ENCODE measurements at places on chromosomes 1 and 21.

DNA sequence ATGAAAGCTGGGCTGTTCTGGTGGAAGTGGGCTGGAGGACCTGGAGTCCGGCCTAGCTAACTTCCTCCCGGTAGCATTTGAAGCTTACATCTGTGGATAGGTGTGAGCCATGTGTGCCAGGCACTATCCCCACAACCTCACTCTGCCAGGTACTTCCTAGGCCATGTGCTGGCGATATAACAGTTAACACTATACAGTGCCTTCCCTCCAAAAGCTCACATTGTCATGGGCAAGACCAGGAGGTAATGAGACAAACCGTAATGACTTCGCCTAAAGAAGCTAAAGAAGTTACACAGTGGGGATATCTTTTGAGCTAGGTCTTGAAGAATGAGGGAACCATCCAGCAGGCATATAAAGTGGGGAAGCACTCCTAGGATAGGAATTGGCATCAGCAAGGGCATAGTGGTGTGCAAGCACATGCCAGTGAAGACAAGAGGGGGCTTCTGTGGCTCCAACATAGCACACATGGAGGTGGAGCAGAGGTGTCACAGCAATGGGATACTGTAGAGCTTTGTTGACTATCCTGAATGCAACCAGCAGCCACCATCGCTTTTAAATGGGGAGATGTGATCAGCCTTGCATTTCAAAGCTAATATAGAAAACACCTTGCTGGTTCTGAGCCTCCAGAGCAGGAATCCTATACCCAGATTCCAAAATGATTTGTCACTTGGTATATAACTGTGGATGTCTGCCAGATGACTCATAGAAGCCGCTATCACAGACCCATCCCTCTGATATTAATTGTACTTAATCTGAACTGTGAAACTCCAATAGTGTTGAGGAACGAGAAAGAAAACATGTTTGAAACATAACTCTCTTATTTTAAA lies 466.3 kb downstream of the LMO4 start:
- no peak for DNase-seq

GRCh38 chr1:184945678-184946412 lies 28.5 kb downstream of the NIBAN1 start:
- DNase-seq: no peak

DNA sequence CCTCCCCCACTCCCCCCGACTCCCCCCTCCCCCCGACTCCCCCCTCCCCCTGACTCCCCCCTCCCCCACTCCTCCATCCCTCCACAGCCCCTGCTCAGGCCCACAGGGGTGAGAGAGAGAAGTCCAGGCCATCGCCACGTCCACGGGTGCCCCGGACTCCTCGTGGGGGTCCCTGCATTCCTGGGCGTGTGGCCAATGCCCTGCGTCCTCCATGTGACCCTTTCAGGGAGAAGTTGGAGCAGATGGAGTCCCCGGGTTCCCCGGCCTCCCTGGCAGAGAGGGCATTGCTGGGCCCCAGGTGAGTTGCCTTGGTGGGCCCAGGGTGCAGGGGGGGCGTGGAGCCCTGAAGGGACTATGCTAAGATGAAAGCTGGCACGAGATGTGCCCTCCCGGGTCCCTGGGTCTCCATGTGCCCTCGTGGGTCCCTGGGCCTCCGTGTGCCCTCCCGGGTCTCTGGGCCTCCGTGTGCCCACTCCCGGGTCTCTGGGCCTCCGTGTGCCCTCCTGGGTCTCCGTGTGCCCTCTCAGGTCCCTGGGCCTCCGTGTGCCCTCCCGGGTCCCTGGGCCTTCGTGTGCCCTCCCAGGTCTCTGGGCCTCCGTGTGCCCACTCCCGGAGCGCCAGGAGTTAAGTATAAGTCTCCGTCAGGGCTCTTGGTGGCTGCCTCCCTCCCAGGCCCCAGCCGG lies 52.0 kb downstream of the SLC19A1 start:
- DNase-seq: no peak

DNA sequence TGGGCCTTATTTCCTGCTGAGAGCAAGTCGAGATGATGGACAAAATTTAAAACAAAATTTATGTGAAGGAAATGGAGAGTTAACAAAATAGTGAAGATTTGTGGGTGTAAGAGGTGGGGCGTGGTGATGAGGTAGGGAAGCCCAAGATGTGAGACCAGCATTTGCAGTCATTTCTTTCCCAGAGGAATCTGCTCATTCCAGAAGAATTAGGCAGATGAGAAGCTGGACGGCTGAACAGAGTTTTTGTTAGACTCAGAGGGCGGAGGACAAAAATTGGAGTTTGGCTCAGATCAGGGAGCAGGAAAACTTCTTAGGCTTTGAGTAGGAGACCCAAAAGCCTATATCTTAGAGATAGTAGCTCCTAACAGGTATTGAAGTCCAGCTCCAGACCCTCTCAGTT lies 65.3 kb downstream of the CAMTA1 start:
- DNase-seq: no peak

- DNase-seq: no peak
Measured at GRCh38 chr1:172252321-172252720, 168.2 kb upstream of the C1orf105 start.

- no peak for DNase-seq
Measured at GRCh38 chr21:41068496-41068895, 99.5 kb upstream of the BACE2 start.

DNA sequence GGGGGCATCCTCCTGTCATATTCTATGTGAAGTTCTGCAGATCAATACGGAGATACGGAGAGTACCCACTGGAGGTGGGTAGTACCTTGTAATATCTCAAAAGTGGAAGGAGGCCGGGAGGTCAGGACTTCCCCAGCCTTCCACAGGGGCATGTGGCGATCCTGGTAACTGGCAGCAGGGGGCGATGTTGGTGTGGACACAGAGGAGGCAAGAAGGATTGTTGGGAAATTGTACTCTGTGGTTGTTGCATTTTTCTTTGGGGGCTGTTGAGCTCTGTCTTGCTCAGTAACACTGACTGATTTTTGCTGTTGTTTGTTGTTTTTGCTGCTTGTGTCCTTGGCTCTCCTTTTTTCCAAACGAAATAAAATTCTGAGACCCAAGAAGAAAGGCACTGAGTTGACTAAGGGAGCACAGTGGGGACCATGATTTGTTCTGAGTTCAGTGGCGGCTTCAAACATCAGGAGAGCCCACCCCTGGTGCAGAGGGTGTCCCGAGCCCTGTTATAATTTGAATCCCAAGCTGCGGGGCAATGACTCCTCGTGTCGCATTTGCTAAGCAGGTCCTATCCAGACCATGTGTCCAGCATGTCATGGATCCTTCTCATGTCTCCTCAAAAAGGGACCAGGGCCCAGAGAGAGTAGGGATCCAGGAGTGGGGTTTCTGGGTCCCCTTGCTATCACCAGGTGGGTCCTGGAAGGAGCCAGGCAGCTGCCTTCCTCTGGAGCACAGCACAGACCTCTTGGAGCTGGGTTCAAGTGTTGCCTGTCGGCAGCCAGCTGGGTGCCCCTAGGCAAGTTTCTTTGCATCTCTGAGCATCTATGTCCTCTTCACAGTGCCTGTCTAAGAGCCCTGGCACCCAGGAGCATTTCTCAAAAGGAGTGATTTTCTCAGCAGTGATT lies 22.8 kb downstream of the LHX4 start:
- DNase-seq: peak; percentile 14

GRCh38 chr1:87165177-87165576 lies 163.5 kb upstream of the LMO4 start:
- no peak for DNase-seq

DNA sequence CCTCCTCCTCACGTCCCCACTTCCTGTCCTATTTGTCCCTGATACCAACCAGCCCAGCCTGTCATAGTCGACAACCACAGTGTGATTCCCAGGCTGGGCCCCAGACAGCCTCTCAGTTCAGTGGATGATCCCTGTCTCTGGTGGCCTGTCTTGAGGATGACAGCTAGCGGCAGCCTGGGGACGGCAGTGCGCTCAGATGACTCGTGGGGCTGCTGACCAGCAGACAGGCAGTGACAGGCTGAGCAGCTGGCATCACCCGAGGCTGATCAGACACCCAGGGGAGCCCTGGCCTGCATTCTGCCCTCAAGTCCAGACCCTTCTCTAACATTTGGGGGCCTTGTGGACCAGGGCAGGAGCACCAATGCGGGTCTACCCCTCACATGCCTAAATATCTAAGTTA lies 21.0 kb downstream of the NKAIN1 start:
- DNase-seq: no peak

DNA sequence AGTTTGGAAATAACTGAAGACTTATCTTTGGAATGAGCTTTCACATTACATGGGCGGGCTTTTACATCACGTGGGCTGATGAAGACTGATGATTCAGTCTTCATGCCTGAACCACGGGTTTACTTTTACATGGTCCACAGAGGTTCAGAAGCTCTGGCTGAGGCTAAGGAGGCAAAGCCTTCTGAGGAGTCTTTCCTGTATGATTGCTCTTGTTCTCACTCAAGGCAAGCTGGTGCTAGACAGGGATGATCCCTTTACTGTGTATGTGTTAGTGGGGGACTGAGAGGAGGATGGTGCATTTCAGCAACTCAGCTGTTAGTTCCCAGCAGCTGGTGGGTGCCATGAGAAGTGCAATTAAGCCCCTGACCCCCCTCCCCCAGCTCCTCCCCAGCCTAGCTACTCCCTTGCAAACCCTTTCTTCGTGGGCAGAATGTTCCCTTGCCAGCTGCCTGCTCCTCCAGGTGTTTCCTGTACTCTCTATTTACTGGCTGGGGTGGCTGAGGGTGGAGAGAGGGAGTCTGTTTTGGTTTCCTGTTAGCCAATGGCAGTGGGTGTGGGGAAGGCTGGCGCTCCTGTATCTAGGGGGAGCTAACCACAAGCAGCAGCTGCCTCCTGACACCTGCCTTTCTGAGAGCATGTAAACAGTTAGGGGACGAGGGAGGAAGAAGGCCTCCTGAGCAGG lies 15.4 kb downstream of the BTG2 start:
- DNase-seq: peak; percentile 43

- no peak for DNase-seq
Measured at GRCh38 chr1:205950280-205950679, 7.0 kb upstream of the SLC26A9 start.

DNA sequence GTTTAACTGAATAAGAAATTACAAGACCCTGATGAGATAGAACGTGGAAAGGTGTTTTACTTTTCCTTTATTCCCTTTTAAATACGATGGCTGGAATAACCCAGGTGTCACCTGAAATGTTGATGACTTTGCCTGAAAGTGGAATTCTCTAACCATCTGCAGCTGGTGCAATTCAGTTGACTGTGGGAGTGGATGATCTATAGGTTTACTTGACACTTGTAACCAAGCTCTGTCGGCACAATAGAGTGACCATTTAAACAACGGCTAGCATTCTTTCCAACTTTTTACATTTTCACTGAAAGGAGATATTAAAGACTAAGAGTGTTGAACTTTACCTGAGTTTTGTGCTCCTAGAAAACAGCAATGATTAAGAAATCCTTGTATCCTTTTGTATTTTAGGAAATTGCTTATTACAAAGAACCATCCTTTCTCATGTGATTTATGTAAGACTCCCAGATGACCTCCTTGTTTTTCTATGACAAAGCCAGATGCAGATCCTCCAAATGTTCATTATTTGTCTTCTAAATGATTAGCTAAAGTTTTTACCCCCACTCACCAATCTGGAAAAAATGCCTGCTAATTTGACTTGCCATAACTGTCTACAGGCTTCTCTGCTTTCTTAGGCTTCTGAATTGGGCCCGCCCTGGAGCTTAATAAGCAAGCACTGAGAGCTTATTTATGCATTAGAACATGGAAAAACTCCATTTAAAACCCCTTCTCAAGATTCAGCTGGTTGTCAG lies 129.5 kb upstream of the LRRC7 start:
- DNase-seq: no peak

DNA sequence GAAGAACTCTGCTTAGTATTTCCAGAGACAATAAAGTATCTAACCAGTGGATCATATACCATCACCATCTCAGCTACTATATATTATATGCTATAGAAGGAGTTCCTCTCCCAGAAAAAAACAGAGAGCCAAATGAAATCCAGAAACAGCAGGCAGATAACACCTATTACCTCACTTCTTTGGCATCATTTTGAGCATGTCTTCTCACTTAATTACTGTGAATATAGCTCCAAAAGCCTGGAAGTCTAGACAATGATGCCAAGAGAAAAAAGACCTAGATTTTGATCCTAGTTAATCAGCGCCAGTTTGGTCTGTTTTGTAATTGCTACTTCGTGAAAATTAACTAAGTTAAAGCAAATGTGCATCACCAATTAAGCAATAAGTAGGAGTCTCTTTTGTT lies 131.3 kb downstream of the EIF4G3 start:
- no peak for DNase-seq

- DNase-seq: no peak
Measured at GRCh38 chr1:33363470-33363861, 42.6 kb upstream of the A3GALT2 start.

- no peak for DNase-seq
Measured at GRCh38 chr1:42679364-42679983, 2.7 kb upstream of the YBX1 start.

DNA sequence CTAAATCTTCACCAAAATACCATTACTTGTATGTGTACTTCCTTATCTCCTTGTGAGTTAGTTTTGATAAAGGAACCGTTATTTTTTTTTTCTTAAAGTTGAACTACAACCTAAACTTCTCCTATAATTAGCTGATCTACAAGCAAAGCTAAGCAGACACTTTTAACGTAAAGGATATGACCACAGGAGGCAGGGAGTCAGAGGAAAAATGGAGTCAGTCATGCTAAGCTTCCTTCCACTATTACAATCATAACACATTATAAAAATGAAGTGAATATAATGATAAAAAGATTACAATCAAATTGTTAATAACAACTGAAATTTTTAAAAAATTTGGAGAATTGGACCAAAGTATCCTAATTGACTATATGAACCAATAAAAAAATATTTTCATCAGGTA lies 892.6 kb downstream of the KCNT2 start:
- DNase-seq: no peak

DNA sequence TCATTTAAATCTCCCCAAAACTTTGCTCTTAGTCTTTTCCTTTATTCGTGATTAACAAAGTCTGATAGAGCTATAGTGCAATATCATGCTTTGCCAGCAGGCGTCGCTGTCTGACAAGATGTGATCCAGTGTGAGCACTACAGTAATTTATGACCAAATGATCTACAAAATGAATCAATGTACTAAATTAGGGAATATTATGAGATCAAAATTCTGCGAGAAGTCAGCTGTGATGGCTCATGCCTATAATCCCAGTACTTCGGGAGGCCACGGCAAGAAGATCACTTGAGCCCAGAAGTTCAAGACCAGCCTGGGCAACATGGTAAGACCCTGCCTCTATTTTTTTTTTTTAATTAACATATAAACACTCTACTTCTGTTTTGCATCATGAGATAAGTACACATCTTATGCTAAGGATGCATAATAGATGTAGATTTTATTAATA lies 3.6 kb upstream of the SPSB1 start:
- DNase-seq: peak; percentile 82

- no peak for DNase-seq
Measured at GRCh38 chr1:147273409-147274336, 31.2 kb downstream of the CHD1L start.
